Stimulated activated CD4-positive, alpha-beta T cell treated with anti-CD3 and anti-CD28 coated beads, Interleukin-1b, Interleukin-23, amount 100 ng/mL, for 4 hours (primary cell): ENCODE measurements at places on chromosomes 7 and 10.
A peak's percentile ranks its signal among the peaks of the same experiment; 100 is the strongest.

DNA sequence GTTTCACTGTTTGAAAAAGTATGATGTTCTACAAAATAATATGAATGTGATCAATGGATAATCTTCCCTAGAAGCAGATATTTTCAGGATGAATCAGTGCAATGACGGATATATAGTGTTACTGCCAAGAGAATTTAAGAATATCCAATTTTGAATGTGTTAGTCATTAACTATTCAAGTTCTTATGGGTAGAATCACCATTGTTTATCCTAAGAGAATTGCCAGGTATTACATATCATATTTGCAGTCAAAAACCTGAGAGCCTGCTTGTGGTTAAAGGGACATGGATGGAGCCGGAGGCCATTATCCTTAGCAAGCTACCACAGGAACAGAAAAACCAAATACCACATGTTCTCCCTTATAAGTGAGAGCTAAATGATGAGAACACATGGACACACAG, 26.9 kb downstream of the AHR start:
- DNase-seq, result no peak

- DNase-seq, result no peak
Measured at GRCh38 chr7:41773756-41774155, 70.9 kb upstream of the INHBA start.

DNA sequence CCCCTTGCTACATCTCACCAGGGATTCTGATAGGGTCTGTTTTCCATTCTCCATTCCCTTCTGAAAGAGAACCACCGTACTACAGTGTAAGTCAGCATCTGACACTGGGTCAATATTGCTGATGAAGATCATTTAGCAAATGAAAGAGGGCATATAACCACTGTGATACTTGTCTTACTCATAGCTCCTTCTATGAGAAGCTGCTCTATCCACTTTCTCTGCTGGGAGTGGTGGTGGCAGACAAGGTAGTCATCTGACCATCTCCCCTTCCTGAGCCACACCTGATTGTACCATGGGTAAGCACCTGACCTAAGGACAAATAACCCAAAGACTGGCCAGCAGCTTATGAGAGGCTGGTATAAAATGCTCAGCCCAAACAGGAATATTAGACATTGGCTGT, 220.4 kb downstream of the DOCK4 start:
- DNase-seq, result no peak

DNA sequence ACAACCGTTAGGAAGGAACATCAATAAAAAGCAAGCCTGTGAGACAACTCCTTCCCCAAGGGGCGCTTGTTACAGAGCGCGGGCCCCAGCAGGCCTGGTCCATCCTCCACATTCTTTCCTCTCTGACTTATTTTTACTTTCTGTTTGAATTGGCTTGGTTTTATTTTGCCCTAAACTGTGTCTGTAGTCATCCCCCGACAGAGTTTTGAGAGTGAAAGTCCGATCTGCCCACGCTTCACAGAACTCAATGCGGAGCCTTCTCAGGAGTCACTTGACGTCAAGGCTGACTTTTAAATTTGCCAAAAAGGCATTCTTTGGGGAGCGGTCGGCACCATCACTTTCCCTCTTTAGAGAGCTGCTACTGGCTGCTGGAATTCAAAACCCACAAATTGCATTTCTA, 150.1 kb upstream of the KLF6 start:
- peak; percentile 62 for DNase-seq

DNA sequence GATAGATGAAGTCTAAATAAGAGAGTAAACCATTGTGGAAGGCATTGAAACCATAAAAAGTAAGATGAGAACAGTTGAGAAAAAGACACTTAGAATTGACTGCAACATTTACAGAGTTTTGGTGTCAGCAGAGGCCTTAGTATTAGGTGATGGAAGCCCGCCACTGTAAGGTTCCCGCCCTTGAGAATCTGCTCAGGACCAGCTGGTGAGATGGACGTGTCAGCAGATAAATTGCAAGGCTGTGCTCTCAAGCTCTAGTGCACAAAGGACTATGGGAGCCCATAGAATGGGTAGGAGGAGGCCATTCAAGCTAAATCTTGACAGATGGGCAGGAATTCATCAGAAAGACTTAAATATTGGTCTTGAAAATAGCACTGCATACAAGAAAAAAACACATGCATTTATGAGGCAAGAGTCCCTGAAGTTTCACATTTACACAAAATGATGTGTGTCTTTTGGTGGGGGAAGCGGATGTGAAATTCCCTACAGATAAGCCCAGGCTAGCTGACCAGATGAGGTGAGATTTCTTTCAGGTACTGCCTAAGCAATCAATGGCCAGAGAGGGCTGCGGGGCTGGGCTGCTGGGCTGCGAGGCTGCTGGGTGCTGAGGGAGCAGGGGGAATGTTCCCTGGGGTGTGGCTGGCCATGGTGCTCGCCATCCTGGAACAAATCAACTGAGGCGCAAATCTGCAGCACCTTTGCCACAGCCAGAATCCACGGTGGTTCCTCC, 42.5 kb downstream of the SYPL1 start:
- no peak for DNase-seq

DNA sequence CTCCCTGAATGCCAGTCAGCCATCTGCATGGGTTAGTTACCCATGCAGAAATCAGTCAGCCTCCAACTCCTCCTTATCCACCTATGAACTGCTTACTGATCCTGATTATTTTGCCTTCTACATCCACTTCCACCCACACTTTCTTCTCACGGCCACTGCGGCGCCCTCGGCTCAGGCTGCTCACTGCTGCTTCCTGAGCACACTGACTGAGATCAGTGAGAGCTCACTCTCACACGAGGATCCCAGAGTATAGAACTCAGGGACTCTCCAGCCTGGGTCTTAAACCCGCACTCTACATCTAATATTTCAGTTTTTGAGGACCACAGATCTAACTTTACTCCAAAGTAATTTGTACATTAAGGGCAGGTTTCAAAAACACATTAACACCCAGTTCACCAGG, 64.4 kb downstream of the GRB10 start:
- DNase-seq, result no peak

- no peak for DNase-seq
Measured at GRCh38 chr10:28571265-28571664, 38.3 kb downstream of the WAC start.

GRCh38 chr10:124185084-124185483, 91.7 kb upstream of the CHST15 start:
- DNase-seq, result no peak

- DNase-seq, result no peak
Measured at GRCh38 chr7:7971308-7972040, 2.9 kb downstream of the GLCCI1 start.

GRCh38 chr10:32952541-32953276, 5.3 kb downstream of the ITGB1 start:
- no peak for DNase-seq

GRCh38 chr7:41046221-41046761, 656.6 kb downstream of the INHBA start:
- DNase-seq, result no peak

- no peak for DNase-seq
Measured at GRCh38 chr10:122263971-122264370, 7.1 kb upstream of the BTBD16 start.

- no peak for DNase-seq
Measured at GRCh38 chr7:113338071-113338696, 219.8 kb upstream of the SMIM30 start.

DNA sequence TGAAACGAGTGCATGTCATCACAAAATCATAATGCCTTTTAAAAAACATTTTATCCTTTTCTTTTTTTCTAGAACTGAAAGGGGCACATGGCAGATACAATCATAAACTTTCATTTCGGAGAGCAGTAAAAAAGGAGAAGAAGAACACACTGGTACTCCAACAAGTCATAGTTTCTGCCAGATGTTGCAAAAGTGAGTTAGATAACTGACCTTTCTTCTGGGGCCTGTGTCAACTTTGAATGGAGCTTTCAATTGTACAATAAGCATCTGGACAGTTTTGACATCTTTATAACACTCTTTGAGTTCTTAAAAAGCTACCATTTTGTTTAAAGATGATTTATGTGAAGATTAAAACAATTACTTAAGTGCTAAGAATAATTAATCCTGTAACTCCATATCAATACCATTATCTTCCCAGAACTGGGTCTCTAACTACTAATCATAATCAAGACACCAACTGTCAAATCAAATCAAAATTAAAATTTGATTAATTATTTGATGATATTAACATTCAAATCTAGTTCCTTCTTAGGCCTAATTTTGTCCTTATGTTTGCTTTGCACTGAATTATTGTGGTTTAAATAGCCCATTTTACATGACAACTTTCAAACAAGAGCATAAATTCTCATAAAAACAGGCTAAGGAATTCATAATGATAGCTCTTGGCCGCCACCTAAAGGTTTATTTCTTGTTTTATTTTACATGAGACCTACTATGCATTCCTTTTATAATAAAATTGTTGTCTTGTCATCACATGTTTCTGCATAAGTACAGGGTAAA, 19.5 kb upstream of the ITGB8 start:
- DNase-seq, result no peak

GRCh38 chr10:99375426-99375825, 46.3 kb downstream of the CNNM1 start:
- no peak for DNase-seq

DNA sequence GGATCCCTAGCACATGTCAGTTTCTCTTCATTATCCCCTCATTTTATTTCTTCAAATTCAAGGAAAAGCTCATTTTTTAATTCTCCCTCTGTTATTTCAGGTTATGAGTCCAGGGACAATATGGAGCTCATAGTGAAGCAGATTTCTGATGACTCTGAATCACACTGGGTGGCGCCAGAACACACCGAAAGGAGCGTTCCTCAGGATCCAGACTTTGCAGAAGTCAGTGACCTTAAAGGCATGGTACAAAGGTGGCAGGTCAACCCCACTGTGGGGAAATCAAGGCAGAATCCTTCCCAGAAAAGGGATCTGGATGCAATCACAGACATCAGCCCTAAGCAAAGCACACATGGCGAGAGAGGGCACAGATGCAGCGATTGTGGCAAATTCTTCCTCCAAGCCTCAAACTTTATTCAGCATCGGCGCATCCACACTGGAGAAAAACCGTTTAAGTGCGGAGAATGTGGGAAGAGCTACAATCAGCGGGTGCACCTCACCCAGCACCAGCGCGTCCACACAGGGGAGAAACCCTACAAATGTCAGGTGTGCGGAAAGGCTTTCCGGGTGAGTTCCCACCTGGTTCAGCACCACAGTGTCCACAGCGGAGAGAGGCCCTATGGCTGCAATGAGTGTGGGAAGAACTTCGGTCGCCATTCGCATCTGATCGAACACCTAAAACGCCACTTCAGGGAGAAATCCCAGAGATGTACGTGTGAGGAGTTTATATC, 21.4 kb downstream of the ZKSCAN5 start:
- peak; percentile 9 for DNase-seq

DNA sequence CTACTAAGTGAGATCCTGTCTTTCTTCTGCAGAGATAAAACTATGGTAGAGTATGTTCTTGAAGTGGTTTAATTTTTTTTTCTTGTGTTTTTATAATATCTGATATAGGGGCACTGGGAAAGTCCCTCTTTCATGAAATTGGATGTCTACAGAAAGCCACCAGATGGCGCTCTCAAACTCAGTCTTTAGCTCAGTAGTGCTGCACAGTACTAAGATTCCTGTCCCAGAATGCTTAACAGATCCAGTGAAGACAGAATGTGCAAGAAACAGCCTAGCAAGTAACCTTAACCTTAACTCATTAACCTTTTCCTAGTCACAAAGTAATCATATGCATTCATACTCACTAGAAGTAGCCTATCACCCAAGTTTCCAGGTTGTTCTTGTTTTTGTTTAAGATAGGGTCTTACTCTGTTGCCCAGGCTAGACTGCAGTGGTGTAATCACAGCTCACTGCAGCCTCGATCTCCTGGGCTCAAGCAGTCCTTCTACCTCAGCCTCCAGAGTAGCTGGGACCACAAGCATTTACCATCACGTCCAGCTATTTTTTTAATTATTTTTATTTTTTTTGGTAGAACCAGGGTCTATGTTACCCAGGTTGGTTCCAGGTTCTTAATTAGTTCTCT, 56.7 kb downstream of the IDE start:
- DNase-seq, result peak; percentile 60

DNA sequence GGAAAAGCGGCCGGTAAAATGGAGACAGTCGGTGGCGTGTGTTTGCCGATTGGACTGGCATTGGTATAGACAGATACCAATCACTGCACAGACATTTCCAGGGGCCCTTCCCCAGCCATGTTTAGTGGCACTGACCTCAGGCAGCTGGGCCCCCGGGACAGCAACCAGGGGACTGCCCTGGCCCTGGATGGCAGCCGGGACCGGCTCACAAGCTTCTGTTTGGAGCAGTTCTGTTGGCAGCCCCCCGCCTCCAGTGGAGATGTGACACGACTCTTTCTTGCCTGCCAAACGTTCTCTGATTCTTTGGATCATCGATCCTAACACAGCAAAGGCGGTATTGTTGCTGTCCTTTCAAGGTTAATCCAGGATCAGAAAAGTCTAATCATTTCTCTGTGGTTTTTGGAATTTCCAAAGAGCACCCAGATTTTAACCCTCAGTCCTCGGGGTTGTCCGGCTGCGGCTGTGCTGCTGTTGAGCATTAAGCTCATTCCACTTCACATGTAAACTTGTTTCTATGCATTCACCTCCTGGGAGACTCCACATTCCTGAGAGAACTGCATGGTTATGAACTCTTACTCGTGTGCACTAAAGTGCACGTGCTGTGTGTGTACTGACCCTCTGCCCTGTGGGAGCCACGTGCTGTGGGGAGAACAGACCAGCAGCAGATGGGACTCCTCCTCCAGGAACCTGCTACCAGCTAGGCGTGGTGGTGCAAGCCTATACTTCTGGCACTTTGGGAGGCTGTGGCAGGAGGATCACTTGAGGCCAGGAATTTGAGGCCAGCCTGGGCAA, 46.0 kb downstream of the FOXK1 start:
- no peak for DNase-seq

DNA sequence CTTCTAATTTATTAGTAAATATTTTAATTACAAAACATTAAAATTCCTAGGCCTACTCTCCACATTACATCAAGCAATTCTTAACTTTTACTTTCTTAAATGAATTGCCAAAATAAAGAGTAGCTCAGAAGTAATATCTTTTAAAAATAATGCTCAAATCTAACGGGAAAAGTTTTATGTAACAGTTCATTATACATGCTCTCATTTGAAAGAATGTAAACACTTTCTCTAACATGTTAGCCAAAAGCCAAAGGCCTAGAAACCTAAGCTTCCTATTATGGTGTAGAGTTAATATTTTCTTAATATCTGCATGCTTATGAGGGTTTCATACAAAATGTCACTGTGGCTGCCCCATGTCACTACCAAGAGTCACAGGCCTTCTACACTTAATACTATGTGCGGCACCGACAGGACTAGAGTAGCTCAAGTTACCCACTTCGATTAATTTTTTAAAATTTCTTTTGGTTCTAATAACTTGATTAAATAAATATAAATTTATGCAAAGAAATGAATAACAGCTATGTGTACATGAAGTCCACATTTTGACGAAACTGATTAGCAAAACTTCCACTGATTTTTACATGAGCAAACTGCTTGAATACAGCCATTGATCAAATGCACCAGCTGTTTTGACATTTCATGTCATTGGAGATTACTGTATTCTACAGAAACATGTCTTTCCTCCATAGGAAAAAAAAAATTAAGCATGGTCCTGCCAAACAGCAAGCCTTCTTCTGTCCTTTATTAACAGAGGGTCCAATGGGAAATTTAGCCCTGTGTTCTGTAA, 3.5 kb downstream of the COBL start:
- no peak for DNase-seq
